ENCODE measurements at places on chromosomes 13 and 19. TPM values are rescaled to one million over a fixed set of nuclear protein-coding genes. Genes with fewer than 3 reads are reported as not detected.

Gene SIGLEC8
- not detected for total RNA-seq

Gene ZNF844
- 6.0 TPM for total RNA-seq

Gene ZNF729
- not detected for total RNA-seq

Gene ITGBL1
- not detected for total RNA-seq

Gene CGB5
- not detected for total RNA-seq

Gene ZNF534
- total RNA-seq = 0.04 TPM

Gene OLFM2
- 0.11 TPM for total RNA-seq

Gene MTUS2
- not detected for total RNA-seq

Gene PABPC3
- total RNA-seq = 0.06 TPM

Gene ZNF98
- not detected for total RNA-seq

Gene ZNRF4
- total RNA-seq = not detected

Gene SHISA2
- total RNA-seq = not detected

All from HepG2 (cell line).